Tibial artery (tissue), 4 donors: ENCODE measurements at places on chromosomes 12 and 14.

- DNase-seq, result no peak
Observed at GRCh38 chr12:175250-175649, 38.7 kb downstream of the SLC6A12 start.

DNA sequence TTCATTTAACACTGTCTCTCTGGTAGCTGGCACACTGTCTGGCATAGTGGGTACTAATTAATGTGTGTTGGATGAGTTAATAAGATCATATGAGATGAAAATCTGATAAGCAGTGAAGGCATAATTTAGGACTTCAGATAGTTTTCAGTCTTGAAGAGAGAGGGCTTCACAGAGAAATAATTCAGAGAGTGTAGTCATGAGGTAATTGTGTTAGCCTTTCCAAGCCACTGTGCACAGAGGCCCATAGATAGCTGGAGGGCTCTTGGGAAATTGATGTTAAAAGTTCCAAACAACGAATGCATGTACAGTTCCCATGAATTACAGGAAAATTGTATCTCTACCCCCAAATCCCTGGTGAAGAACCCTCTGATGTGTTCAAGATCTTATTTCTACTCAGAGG lies 133.8 kb upstream of the HMGA2 start:
- DNase-seq, result no peak

GRCh38 chr12:67804168-67804567 lies 155.6 kb downstream of the DYRK2 start:
- no peak for DNase-seq

- DNase-seq, result no peak
Observed at GRCh38 chr14:100474196-100474595, 113.0 kb downstream of the BEGAIN start.

- DNase-seq, result no peak
Observed at GRCh38 chr12:121295746-121296617, 527 bp downstream of the CAMKK2 start.

GRCh38 chr12:123924539-123924938 lies 48.1 kb downstream of the CCDC92 start:
- no peak for DNase-seq

GRCh38 chr12:27840229-27840999 lies 60.4 kb upstream of the MANSC4 start:
- DNase-seq, result no peak

DNA sequence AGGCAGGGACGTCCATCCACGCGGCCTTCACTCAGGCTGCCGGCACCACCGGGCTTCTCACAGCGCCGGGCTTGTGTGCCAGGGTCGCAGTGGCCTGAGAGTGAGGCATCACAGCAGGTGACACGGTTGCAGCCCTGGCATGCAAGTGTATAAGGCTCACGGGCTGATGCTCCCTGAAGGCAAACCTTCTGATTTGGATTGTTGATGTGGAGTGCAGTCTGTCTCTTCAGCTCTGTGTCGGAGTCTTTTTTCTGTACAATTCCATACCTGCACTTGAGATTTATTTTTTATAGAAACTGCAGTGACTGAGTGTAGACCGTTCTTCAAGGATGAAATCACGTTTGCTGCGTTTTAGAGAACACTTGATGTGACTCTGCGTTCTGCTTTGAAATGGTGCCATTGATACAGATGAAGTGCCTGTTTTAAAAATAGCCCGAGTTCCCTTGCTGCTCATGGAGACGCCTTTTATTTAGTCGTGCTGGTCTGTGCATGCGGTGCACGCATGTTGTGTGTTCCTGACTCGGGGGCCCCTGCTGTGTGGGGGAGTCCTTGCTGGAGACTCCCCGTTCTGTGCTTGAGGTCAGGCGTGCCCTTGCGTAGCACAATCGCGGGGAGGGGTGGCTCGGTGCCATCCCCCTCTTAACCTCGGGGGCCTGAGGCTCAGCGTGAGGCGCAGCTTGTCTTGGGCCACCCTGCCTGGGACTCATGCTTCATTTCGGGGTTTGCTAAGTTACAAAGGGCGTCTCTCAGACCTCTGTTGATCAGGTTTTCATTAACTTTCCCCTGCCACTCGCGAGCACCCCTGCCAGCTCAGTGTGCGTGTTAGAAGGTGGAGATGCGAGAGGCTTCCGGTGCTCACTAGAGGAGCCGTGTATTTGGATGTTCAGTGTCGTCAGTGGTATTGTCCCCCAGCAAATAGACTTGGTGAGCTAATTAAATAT lies 21.6 kb upstream of the AMN start:
- no peak for DNase-seq

DNA sequence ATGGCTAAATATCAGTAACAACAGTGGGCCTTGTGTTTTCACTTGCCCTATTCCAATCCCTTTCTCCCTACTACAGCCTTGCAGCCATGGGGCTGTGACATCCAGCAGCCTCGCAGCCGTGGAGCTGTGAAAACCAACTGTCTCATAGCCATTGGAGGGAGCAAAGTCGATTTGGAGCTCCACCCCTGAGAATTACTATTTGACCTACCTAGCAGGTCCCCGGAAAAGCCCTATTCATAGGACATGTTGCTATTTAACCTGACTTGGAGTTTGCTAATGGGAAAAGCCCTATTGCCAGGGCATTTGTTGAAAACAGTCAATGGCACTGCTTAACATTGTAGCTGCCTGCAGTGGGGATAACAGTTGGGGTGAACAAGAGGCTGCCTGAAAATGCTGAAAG lies 33.3 kb downstream of the ERG28 start:
- DNase-seq, result no peak

DNA sequence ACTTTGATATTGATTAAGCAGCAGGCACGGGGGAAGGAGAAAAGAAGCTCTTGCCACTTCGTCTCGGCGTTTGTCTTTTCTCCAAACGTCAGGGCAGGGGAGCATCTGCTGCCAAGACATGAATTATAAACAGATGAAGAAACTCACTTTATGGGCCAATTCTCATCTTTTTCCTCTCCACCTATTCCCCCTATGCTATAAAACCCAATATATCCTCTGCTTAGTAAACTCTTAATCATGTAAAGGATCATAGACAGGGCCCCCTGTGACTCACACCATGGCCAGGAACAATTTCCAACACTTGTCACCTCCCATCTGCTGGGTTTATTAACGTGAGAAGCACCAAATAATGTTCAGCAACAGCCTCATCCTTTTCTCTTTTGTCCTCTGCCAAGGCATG lies 1092.1 kb upstream of the TMEM132C start:
- no peak for DNase-seq

DNA sequence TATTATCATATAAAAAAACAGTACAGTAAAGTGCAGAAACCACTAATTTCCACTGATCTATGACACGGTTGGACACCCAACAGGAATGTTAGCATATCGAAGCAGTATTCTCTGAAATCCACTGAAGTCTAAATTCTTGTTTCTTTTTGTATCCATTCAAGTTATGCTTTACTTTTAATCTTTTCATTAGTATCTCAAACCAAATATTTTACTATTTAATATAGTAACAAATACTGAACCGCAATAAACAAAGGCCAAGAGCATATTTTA lies 41.1 kb downstream of the ATXN2 start:
- no peak for DNase-seq

DNA sequence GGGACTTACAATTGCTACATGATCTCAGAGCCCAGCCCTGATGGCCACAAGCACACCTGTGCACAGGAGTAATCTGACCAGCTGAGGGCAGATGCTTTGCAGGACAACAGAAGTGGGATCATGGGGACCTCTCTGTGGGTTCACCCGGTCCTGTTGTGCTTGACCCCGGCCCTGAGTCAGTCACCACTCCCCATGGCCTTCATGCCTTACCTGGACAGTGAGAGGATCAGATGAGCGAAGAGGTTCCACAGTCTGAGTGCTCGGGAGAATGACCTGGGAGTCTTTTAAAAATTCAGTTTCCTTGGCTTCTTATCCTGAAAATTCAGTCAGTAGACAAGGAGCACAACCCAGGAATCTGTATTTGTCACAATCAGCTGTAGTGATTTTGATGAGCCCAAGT lies 88.1 kb downstream of the NTF3 start:
- no peak for DNase-seq

DNA sequence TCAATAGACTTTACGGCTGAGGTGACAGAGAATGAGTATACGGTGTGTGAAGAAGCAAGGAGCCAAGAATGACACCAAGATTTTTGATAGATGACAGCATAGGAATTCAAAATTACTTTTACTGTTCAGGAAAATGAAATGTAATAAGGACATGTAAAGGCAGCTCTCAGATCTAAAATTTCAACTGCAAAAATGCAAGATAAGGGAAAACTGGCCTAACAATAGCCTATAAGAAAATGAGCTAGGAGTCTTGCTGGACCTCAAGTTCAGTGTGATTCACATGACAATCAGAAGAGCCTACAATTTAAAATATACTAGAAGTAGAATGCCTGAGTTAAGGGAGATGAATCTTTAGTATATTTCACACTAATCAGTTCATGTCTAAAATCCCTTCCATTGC lies 102.0 kb downstream of the RPS29 start:
- no peak for DNase-seq

DNA sequence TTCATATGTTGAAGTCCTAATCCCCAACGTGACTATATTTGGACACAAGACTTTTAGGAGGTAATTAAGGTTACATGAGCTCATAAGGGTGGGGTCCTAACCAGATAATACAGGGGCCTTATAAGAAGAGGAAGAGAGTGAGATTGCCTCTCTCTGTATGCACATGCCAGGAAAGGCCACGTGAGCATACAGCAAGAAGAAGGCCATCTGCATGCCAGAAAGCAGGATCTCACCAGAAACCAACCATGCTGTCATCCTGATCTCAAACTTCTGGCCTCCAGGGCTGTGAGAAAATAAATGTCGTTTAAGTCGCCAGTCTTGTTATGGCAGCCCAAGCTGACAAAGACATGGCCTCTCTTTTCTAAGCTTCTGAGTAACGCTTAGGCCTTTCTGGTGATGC lies 69.0 kb upstream of the GPHB5 start:
- no peak for DNase-seq
